CD4-positive, alpha-beta T cell treated with Interferon gamma for 1 hour (primary cell): ENCODE measurements at places on chromosomes 6 and 20.

DNA sequence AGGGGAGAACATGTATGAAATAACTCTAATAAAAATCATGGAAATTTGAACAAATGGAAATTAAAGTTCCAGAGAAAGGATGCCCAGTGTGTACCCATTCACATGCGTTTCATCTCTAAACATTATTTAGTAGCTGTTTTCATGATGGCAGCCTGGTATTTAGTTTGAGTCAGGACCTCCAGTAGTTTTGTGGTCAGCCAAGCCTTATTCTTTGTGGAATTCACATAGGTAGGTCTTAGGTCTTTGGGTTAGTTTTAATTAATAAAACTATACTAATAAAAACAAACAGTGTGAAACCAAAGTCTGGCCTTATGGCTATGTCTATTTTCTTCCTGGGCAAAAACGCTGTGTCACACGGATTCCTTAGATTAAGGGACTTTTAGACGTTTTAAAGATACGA lies 137.8 kb downstream of the FOXC1 start:
- no peak for DNase-seq

DNA sequence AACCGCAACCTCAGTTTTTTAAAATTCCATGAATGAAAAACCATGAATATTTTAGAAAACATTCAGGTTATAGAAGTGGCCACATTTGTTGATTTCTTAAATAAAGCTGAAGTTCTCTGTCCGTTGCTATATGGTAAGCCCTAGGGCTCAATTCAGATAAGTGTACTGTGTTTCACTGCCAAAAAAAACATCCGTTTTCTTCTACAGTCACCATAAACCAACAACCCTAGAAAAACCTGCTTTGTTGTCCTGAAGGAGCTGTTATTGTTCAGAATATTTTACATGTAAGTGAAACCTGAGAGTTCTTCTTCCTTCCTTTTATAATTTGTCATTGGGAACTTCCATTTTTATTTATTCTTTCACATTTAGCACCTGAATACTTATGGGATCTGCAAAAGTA lies 274.1 kb downstream of the TFAP2A start:
- DNase-seq, result no peak

- DNase-seq, result no peak
Measured at GRCh38 chr6:128414943-128415342, 105.5 kb downstream of the PTPRK start.

GRCh38 chr6:133266186-133266585 lies 25.0 kb downstream of the EYA4 start:
- DNase-seq, result no peak

- DNase-seq, result no peak
Measured at GRCh38 chr20:7703551-7703961, 236.7 kb downstream of the HAO1 start.

DNA sequence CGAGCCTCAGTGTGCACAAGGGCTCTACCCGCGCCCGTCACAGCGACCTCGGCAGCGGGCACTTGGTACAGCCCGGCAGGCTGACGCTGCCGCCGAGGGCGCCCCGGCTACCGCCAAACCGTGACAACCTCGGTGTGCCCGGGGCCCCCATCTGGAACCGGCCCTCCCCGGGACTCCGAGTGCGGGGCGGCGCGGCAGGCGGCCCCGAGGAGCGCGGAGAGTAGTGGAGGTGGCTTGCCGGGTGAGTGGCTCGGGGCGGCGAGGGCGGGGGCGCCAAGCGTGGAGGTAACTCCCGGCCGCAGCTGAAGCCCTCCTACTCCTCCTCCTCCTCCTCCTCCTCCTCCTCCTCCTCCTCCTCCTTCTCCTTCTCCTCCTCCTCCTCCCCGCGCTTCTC lies at the start of gene ISM1:
TSS of gene ISM1 (plus strand) at position 371 of the 394 bp plus-strand sequence. CDS start 503 bp downstream, outside the sequence.
- no peak for DNase-seq

- no peak for DNase-seq
Measured at GRCh38 chr6:33613146-33613794, 7.9 kb upstream of the ITPR3 start.
